ENCODE measurements at places on chromosomes 7 and 10.

- no peak for DNase-seq
Observed at GRCh38 chr7:66790196-66790595, 49.7 kb downstream of the RABGEF1 start.

- DNase-seq = no peak
Observed at GRCh38 chr7:106110238-106110560, 1.9 kb downstream of the SYPL1 start.

DNA sequence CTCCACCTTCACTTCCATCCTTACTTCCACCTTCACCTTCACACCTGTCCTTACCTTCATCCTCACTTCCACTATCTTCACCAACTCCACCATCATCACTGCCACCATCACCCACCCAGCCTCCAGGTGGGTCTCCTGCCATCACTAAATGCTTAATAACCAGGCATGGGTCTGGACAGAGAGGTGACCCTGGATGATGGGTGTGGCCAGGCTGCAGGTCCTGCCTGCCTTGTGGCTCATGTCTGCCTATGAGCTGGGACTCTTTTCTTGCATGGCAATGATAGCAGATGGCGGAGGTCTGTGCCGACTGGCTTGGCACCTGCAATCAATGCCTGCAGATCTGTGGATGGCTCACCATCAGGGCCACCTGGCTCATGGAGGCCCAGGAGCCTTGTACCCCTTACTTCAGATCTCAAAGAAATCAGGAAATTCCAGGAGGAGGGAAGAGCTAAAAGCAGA lies 60.1 kb upstream of the ELN start:
- DNase-seq = no peak

- no peak for DNase-seq
Observed at GRCh38 chr10:96608805-96609204, 22.0 kb upstream of the TM9SF3 start.

DNA sequence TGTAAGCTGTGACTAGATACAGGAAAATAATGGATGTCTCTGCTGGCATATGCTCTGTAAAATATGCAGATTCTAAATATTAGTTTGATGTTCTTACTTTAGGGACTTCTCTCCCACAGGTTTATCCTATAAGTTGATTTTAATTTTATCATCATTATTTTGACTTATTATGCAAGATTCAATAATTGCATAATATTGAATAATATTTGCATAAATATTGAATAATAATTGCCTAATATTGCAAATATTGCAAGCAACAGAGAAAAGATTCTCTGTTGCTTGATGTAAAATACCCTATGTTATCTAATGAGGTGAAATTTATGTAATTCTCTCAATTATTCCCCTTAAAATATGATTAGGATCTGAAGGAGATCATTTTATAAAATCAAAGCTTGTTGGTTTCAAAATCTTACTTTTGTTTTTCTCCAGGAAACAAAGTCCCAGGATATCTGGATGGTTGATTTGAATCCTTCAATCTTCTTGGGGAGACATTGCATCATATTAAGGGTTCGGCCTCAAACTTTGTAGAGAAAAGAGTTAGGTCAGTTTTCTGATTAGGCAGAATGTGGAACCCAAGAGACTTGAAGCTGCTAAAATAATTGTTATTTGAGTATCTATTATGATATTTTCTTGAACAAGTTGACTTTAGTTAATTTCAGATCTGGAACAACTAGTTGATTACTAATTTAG lies 92.8 kb upstream of the MTPN start:
- DNase-seq = no peak

DNA sequence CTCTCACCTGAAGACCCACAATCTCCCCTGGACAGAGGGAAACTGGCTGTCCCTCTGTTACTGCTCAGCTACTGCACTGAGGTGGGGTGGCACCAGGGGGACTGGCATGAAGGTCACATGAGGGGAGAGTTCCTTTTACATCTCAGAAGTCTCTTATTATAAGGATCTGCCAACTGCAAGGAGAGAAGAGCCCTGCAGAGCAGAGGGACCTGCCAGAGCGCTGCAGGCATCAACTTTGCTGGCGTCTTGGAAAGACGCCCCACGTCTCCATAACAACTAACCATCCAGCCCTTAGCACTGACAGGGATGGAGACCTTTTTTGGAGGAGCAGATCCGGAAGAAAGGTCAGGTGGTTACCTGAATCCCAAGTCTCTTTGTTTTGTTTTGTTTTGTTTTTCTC lies 218.6 kb downstream of the KCNMA1 start:
- DNase-seq = no peak

GRCh38 chr7:95899919-95900513 lies 127.7 kb downstream of the DYNC1I1 start:
- DNase-seq = no peak

GRCh38 chr7:31811650-31812461 lies 124.8 kb downstream of the PPP1R17 start:
- no peak for DNase-seq

- DNase-seq = no peak
Observed at GRCh38 chr10:74854610-74855009, 28.2 kb downstream of the KAT6B start.

DNA sequence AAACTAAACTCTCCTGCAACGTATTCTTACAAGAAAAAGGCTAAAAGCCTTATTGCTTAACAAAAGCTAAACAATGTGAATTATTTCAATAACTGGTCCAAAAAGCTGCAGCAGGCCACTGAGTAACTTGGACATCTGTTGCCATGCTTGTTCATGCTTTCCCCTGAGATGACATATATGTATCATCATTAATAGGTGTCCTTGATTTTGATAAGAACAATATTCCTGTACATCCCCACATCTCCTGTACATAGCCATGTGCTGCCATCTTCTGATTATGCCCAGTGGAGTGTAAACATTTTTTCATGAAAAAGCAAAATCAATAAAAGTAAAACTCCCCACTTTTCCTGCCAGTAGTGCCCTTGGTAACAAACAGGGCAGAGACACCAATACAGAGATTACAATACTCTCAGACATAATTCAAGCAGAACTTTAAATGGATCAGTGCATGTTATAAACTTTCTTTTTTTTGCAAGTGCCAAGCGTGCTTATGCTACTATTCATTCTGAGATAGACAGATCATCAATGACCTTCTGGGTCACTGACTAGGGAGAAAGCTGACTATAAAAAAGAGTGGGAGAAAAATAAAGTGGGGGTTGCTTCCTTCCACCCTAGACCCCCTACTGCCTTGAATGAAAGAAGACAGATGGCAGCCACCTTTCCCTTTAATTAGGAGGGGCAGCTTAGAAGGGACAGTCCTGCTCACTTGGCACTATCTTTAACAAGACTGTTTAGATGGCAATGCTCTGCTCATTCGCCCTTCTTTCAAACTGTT lies 205.5 kb upstream of the KLF14 start:
- no peak for DNase-seq

- no peak for DNase-seq
Observed at GRCh38 chr10:30917789-30918188, 113.9 kb downstream of the ZNF438 start.

- DNase-seq = no peak
Observed at GRCh38 chr10:129446183-129446581, 20.9 kb upstream of the MGMT start.

GRCh38 chr10:44981172-44982113 lies 2.8 kb upstream of the DEPP1 start:
- DNase-seq = no peak

DNA sequence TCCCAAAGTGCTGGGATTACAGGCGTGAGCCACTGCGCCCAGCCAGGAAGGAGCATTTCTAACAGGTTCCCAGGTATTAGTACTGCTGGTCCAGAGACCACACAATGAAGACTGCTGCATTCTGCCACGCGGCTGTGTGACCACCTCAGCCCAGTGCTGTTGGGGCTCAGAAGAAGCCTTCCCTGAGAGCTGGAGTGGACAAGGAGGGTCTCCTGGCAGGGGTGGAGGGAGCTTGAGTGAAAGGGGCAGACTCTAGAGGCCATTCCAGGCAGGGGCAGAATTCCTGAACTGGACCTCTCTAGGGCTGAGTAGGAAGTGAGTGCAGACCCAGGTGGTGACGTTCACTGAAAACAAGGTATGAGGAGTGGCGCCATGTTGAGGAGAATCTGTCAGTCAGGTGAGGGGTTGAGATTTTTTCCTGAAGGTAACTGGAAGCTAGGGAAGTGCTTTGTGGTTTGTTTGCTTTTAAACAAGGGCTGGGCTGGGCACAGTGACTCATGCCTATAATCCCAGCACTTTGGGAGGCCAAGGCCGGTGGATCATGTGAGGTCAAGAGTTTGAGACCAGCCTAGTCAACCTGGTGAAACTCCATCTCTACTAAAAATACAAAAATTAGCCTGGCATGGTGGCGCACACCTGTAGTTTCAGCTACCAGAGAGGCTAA lies 67.6 kb downstream of the TACC2 start:
- DNase-seq = no peak

GRCh38 chr10:14593806-14594205 lies 180.9 kb downstream of the FAM107B start:
- DNase-seq = no peak

GRCh38 chr10:11891776-11892486 lies 68.8 kb downstream of the PROSER2 start:
- no peak for DNase-seq

GRCh38 chr10:52256832-52257691 lies 57.0 kb upstream of the DKK1 start:
- no peak for DNase-seq

GRCh38 chr7:101527844-101528667 lies 101.0 kb downstream of the MYL10 start:
- DNase-seq = no peak

DNA sequence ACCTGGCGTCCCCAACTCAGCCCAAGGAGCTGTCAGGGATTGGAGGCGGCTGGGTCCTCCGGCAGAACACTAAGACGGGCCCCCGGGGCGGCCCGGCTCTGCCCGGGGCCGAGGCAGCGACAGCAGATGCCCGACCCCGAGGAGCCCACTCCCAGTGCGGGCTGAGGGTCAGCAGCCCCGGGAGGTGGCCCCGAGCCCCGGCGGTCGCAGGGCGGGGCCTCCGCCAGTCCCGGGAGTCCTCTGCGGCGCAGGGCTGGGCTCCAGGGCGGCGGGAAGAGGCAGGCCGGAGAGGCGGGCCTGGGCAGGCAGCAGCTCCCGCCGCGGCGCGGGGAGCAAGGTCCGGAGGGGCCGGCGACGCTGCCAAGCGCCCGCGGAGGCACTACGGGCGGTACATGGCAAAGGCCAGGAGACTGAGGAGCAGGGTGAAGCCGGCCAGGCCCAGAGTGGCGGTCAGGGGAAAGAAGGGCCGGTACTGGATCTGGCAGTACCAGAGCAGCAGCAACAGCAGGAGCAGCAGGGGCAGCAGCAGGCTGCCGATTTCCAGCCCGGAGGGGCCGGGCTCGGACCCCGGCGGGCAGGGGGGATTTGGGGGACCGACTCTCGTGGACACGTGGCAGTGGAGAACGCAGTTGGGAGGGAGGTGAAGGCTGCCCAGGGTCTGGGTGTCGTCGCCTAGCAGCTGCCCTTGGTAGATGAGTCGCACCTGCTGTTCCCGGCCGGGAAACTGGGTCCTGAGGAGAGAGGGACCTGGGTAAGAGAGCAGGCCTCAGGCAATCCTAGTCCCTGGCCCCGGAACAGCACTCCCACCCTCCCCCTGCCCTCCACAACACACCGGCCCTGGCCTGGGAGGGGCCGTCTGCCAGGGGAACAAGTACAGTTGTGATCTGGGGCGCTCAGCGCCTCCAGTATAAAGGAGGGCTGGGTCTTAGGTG lies 827 bp upstream of the FASTK start:
- no peak for DNase-seq

DNA sequence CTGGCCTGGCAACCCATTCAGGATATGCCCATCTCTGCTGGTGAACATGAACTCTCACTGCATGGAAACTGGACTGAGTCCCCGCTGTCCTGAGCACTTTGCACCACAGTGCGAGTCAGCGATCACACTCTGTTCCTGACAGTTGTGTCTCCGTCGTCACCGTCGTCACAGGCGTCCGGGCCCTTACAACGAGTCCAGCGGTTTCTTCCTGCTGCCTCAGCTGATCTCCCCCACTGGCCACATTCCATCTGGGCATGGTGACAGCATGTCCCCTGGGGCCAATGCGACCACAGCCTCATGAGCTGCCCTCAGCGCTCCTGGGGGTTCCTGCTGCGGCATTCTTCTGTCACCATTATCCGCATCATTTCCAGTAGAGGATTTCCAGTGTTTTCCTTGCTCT lies 76.8 kb upstream of the KLF6 start:
- no peak for DNase-seq

- DNase-seq = no peak
Observed at GRCh38 chr7:107889992-107890391, 991 bp upstream of the DLD start.

GRCh38 chr7:51312951-51313737 lies 3.5 kb downstream of the COBL start:
- no peak for DNase-seq

DNA sequence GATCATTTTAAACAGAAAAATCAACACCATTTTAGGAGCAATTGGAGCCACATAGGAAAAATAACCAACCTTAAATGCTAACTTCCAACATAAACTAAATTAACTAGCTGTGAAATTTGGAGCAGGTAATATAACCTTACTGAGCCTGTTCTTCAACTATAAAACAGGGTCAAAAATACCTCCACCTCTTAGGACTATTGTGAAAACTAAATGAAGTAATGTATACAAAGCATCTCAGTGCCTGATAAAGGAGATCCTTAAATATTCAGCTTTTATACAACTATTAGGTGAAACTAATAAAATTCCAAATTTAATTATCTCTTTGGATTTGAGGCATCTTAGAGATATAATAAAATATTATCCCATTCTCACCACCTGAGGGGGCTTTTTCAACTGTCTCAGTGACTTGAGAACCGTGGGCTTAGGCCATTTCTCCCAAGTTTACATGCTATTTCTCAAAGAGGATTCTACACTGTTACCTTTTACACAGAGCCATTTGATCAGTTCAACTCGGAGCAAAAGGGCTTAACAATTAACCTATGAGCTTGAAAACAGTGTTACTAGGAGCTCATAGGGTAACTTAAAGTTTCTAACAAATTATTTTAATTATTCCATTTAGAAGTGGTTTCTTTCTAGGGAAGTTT lies 165.0 kb upstream of the ASAH2 start:
- no peak for DNase-seq

DNA sequence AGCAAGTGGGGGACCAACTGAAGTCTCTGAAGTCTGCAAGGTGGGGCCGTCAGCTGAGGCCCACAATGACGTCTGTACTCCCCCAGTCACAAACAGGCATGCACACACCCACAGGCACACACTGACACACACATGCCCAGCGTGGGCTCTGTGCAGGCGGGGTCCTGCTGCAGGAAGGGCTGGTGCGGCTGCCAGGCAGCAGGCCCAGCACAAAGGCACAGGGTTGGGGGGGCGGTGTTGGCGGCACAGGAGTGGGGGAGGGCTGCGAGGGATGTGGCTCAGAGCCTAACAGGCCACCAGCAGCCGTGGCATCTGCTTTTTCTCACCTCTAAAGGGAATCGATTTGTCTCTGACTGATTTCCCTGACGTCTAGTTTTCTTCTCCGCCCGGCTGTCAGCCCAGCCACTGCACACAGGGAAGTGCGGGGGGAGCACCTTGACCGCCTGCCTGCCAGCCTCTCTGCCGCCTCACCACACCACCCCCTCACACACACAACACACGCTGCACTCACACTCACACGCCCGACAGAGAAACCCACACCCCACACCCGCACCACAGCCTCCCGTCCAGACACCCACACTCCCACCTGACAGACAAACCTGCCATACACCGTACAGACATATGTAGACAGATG lies 43.5 kb upstream of the ZMIZ1 start:
- no peak for DNase-seq
